ENCODE measurements at places on chromosomes 3 and 15.

- DNase-seq, result no peak
Measured at GRCh38 chr15:48674876-48675275, 29.4 kb upstream of the FBN1 start.

GRCh38 chr3:13332158-13332557, 88.0 kb downstream of the NUP210 start:
- peak; percentile 6 for DNase-seq

GRCh38 chr3:169342652-169343505, 320.6 kb downstream of the MECOM start:
- DNase-seq, result no peak

DNA sequence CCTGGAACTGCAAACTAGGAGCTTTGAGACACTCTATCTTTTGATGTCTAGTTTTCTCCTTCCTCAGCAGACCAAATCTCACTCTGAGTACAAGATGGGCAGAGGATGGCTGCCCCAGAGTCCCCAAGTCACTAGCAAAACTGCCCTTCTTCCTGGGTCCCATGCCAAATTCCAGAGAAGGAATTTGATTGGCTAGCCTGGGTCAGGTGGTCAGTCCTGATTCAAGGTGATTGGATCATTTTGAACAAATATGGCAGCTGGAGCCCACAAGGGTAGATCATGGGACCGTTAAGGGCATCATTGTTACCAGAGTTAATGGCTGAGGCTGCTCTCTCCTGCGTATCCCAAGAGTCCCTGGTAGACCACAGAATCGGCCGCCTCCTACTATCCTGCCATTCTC, 21.7 kb downstream of the SLC6A1 start:
- DNase-seq, result no peak

GRCh38 chr15:82040862-82041261, 5.0 kb downstream of the MEX3B start:
- DNase-seq, result no peak

- DNase-seq, result peak; percentile 78
Measured at GRCh38 chr3:51718547-51719409, 11.9 kb downstream of the GRM2 start.

GRCh38 chr15:46956456-46956855, 760.8 kb upstream of the SEMA6D start:
- peak; percentile 49 for DNase-seq

DNA sequence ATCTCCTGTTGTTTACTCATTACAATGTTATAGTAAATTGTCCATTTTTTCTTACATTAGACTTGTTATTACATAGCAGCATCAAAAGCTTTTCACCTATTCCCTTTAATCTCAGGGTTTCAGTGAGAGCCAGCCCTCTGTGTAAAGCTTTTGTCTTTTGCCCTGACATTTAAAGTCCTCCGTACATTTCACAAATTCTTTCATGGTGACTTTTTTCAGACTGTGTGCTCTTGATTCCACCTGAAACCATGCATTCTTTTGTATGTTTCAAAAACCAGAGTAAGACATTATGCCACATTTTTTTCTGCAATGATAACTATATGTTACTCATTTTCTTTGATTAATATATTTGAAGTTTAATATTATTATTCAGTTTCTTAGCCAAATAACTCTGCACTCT, 781.4 kb upstream of the ROBO1 start:
- DNase-seq, result no peak

- DNase-seq, result no peak
Measured at GRCh38 chr15:31212326-31213080, 111.0 kb upstream of the TRPM1 start.
